ENCODE measurements at places on chromosomes 7 and 10. TPM values are rescaled to one million over a fixed set of nuclear protein-coding genes. Genes with fewer than 3 reads are reported as not detected.

GRCh38 chr10:72802332-72802731 is 91.2 kb upstream of the OIT3 start:
- peak; percentile 34 for DNase-seq

DNA sequence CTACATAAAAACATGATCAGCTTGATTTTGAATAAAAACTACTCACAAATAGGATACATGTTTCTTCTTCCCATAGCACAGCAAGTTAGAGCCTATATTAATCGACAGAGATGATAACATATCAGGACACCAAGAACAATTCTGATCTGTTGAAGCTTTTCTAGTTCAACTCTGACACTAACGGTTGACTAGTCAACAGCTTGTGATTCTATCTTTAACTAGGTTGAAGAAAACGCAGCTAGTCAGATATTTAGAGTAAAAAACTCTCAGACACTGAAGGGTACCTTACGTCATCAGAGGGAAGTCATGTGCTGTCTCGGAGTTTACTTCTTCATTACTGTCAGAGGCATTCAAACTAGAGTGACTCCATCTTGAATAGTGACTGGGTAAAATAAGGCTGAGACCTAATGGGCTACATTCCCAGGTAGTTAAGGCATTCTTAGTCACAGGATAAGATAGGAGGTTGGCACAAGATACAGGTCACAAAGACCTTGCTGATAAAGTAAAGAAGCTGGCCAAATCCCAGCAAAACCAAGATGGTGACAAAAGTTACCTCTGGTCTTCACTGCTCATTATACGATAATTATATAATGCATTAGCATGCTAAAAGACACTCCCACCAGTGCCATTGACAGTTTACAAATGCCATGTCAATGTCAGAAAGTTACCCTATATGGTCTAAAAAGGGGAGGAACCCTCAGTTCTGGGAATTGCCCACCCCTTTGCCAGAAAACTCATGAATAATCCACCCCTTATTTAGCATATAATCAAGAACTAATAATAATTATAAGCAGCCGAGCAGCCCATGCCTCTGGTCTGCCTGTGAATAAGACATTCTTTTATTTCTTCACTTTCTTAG is 21.3 kb downstream of the CCDC71L start:
- no peak for DNase-seq

GRCh38 chr7:132171130-132171576 is 405.1 kb downstream of the PLXNA4 start:
- DNase-seq: no peak

- DNase-seq: no peak
Measured at GRCh38 chr10:76310588-76311080, 879.2 kb downstream of the LRMDA start.

GRCh38 chr10:35626971-35627507 is 15.1 kb downstream of the FZD8 start:
- DNase-seq: peak; percentile 68

DNA sequence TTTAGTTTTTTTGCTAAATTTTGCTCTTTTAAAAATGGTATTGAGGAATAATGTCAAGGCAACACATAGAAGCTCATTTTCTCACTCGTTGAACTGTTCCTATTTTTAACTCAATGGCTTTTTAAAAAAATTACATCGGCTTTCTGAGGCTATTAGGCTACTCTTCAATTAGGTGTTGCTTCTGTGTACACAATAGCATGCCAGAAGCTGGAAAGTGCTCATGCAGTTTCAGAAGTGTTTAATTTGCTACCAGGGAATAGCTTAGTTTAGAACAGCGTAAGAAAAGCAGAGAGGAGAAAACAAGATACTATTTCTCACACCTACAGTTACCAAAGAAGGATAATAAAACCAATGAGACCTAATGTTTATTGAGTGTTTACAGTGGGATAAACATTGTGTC is 157.4 kb downstream of the NXPH1 start:
- DNase-seq: no peak

DNA sequence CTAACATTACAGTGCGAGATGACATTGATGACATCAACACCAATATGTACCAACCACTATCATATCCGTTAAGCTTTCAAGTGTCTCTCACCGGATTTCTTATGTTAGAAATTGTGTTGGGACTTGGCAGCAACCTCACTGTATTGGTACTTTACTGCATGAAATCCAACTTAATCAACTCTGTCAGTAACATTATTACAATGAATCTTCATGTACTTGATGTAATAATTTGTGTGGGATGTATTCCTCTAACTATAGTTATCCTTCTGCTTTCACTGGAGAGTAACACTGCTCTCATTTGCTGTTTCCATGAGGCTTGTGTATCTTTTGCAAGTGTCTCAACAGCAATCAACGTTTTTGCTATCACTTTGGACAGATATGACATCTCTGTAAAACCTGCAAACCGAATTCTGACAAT is 4.3 kb downstream of the GPR22 start:
- DNase-seq: no peak

The PDK4 gene
- under 0.01 TPM for total RNA-seq

The SKIDA1 gene
- 0.56 TPM for total RNA-seq

The HECW1 gene
- total RNA-seq: 1.1 TPM

The DKK1 gene
- total RNA-seq: 74.7 TPM

The PRF1 gene
- not detected for total RNA-seq
